Glomerular endothelial cell (primary cell): ENCODE measurements at places on chromosomes 5 and 9. TPM values are rescaled to one million over a fixed set of nuclear protein-coding genes. Genes with fewer than 3 reads are reported as not detected.

DNA sequence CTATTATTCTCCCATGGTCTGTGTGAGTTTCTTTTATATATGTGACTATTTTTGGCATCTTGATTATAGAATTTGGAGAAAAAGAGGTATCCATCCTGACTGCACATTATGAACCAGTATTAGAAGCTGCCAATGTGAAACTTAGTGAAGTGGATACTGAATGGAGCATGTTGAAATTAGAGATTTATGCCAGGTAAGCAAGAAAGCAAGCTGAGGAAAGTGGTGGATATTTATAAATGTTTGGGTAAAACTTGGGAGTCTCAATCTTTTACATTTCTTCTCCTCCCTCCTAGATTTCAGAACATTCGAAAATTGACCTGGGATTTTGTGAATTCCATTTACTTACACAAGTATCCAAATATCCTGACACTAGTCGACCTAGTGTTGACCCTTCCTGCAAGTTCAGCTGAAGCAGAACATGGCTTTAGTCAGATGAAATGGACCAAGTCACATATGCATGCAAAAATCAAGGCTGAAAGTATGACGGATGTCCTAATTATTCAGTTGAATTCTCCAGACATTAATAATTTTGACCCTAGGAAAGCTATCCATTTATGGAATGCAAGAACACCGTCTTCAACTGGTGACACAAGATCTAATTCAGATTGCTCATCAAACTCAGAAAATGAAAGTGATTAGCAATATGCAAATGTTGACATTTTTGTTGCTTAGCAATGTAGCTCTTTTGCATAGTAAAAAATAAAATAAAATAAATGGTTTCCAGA lies 66.8 kb upstream of the IL7R start:
- DNase-seq: no peak

GRCh38 chr9:109708451-109708945 lies 71.5 kb upstream of the PALM2AKAP2 start:
- DNase-seq: no peak

- DNase-seq: no peak
Measured at GRCh38 chr9:97332993-97333392, 25.5 kb downstream of the CCDC180 start.

MCC gene
- 20.1 and 30.2 TPM in 2 replicates for total RNA-seq
